ENCODE measurements at places on chromosomes 13 and 19. TPM values are rescaled to one million over a fixed set of nuclear protein-coding genes. Genes with fewer than 3 reads are reported as not detected.

MIDN gene
- total RNA-seq = 76.3 TPM

DNA sequence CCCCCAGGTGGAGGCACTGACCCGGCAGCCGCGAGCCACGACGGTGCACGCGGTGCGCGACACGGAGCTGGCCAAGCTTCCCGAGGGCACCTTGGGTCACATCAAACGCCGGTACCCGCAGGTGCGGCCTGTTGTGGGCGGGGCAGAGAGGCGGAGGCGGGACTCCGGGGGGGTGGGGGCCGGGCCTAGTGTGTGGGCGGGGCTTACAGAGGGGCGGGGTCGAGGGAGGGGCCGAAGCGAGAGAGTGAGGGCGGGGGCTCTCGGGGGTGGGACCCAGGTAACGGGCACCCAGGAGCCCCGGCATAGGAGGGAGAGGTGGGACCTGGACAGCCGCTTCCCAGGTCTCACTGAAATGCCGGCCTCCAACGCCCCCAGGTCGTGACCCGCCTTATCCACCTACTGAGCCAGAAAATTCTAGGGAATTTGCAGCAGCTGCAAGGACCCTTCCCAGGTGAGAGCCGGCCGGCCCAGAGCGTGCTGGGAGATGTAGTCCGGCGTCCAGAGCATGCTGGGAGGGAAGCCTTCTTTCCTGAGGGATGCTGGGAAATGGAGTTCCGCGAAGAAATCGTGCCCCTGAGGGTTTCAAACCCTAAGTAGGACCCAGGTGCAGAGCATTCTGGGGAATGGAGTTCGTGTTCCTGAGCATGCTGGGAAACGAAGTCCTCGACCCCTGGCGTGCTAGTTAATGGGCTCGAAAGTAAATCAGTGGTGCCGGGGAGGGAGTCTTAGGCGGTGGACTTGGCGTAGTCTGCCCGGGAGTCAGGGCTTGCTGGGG is 15.7 kb downstream of the PNPLA6 start:
- peak overlapping the region; percentile 44 for H3K4me3 ChIP-seq
- no peaks in the 10 kb centered on the region for H3K27me3 ChIP-seq
- H3K36me3 ChIP-seq = peaks cover 64% of the 10 kb centered on the region
- DNase-seq = peak; percentile 88
- H3K4me1 ChIP-seq = no peaks in the 10 kb centered on the region

DNA sequence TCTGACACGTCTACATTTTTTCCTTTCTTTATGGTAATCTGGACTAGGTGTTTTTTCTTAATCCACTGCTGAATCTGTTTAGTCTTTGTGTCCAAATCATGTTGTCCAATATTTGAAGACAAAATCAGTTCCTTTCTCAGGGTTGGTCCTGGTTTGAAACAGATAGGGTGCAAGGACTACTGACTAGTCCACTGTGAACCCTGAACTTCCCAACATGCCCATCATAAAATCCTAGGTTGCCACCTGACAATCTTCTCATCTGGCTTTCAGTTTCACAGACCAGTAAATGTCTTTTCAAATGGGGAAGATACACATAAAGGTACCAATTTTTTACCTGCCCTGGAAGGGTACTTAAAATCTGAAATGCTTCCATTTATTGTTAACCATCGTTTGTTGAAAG is 12.7 kb downstream of the GTF3A start:
- H3K27me3 ChIP-seq = no peaks in the 10 kb centered on the region
- no peak overlapping the region for H3K4me3 ChIP-seq
- peaks cover 86% of the 10 kb centered on the region for H3K36me3 ChIP-seq
- H3K4me1 ChIP-seq = peaks cover 4% of the 10 kb centered on the region

- H3K27me3 ChIP-seq = no peaks in the 10 kb centered on the region
- peak overlapping the region; percentile 70 for H3K4me3 ChIP-seq
- no peak for DNase-seq
These were observed 7.7 kb upstream of the NFIC start for GRCh38 chr19:3358689-3359014.

- H3K36me3 ChIP-seq = no peaks in the 10 kb centered on the region
- no peak for DNase-seq
- peak within 1 kb of the TSS; percentile 82 for H3K27ac ChIP-seq
- H3K4me3 ChIP-seq = peak within 1 kb of the TSS; percentile 48
- H3K4me1 ChIP-seq = peaks cover 34% of the 10 kb centered on the region
These were observed at the start of gene FXYD1 for GRCh38 chr19:35138305-35138892. Gene FXYD1 (plus strand): TSS chr19:35138824. CDS start chr19:35140080, 1,256 bp downstream.

- H3K27me3 ChIP-seq = no peaks in the 10 kb centered on the region
- H3K4me1 ChIP-seq = no peaks in the 10 kb centered on the region
- DNase-seq = no peak
- no peak overlapping the region for H3K27ac ChIP-seq
- H3K4me3 ChIP-seq = no peak overlapping the region
These were observed 2776.3 kb downstream of the PCDH9 start for GRCh38 chr13:64453831-64454230.

TPM4 gene
- total RNA-seq = 319 TPM

GRCh38 chr13:41004875-41005693 is 14.0 kb downstream of the ELF1 start:
- H3K27me3 ChIP-seq = no peaks in the 10 kb centered on the region
- no peak for DNase-seq
- peak overlapping the region; percentile 9 for H3K27ac ChIP-seq
- H3K4me3 ChIP-seq = no peak overlapping the region

MAMSTR gene
- 1.5 TPM for total RNA-seq

ZNF835 gene
- total RNA-seq = 3.0 TPM

DNA sequence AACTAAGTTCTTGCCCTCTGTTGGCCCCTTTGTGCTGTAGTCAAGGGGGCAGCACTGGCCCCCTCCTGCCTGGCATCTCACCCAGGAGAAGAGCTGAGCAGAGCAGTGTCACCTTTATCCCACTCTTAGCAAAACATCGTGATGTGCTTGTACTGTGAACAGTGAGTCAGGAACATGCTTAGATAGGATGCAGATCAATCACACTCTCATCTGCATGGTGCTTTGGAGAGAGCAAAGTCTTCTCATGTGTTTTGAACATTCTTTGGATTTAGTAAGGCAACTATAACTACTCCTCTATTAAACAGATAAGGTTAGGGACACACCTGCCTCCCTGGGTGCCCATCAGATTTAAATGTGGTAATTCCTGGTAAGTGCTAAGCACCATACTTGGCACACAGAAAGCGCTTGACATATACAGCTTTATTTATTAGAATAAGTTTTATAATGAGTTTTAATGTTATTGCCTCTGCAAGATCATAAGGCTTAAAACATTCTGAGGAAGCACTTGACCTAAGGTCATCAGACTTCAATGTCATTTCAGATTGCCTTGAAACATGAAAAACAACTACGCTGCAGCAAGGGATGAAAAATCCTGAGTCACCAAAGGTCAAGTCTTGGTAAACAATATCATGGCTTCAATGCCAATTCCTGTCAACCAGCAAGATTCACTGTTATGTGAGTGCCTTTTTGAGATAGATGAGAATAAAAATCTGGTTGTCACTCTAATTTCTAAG is 82.4 kb upstream of the IRS2 start:
- no peak overlapping the region for H3K27ac ChIP-seq
- no peak overlapping the region for H3K4me3 ChIP-seq
- H3K36me3 ChIP-seq = no peaks in the 10 kb centered on the region
- peaks cover 11% of the 10 kb centered on the region for H3K4me1 ChIP-seq

- no peaks in the 10 kb centered on the region for H3K27me3 ChIP-seq
- peaks cover 11% of the 10 kb centered on the region for H3K4me1 ChIP-seq
- H3K36me3 ChIP-seq = no peaks in the 10 kb centered on the region
- no peak for DNase-seq
- no peak overlapping the region for H3K27ac ChIP-seq
- no peak overlapping the region for H3K4me3 ChIP-seq
These were observed 83.0 kb downstream of the FNDC3A start for GRCh38 chr13:49058761-49059160.

AMER2 gene
- not detected for total RNA-seq

GCDH gene
- 23.9 TPM for total RNA-seq

SIPA1L3 gene
- total RNA-seq = 63.2 TPM

ETV2 gene
- 1.1 TPM for total RNA-seq

DCLK1 gene
- 10.4 TPM for total RNA-seq

POSTN gene
- 14.5 TPM for total RNA-seq

MED25 gene
- total RNA-seq = 65.8 TPM

ZNF813 gene
- total RNA-seq = 5.3 TPM

NXNL1 gene
- total RNA-seq = not detected

NCAN gene
- not detected for total RNA-seq

DNA sequence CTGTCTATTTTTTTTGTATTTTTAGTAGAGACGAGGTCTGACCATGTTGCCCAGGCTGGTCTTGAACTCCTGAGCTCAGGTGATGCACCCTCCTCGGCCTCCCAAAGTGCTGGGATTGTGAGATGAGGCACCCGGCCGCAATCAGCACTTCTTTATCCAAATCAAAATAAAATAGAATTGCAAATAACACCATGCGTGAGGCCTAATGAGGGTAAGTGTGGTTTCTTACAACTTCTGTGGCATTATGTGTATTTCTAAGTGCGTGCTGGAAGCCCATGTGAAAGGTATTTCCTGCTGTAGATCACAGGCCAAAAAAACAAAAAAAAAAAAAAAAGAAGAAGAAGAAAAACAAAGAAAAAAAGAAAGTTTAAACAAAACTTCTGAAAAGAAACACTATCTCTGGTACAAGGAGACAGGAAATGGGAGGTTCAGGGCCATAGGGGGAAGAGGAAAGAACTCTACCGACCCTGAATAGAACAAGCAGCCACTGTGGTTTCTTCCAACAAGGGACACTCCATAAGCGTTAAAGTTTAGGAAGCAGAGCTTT is 3.0 kb upstream of the GRAMD1A start:
- H3K27ac ChIP-seq = peak overlapping the region; percentile 60
- peaks cover 70% of the 10 kb centered on the region for H3K4me1 ChIP-seq
- no peak overlapping the region for H3K4me3 ChIP-seq
- H3K27me3 ChIP-seq = no peaks in the 10 kb centered on the region
- H3K36me3 ChIP-seq = no peaks in the 10 kb centered on the region
- peak; percentile 24 for DNase-seq

- no peak for DNase-seq
- no peaks in the 10 kb centered on the region for H3K36me3 ChIP-seq
- no peaks in the 10 kb centered on the region for H3K27me3 ChIP-seq
These were observed 65.4 kb upstream of the ARGLU1 start for GRCh38 chr13:106633321-106633720.

HMG20B gene
- 60.9 TPM for total RNA-seq

- H3K4me1 ChIP-seq = no peaks in the 10 kb centered on the region
- no peak for DNase-seq
- H3K27me3 ChIP-seq = no peaks in the 10 kb centered on the region
- H3K27ac ChIP-seq = no peak overlapping the region
These were observed 233.5 kb downstream of the TUBA3C start for GRCh38 chr13:18948012-18948663.

GRCh38 chr13:22263185-22263584 is 592.3 kb downstream of the FGF9 start:
- no peaks in the 10 kb centered on the region for H3K27me3 ChIP-seq
- no peak overlapping the region for H3K27ac ChIP-seq
- DNase-seq = no peak
- no peak overlapping the region for H3K4me3 ChIP-seq
- H3K36me3 ChIP-seq = no peaks in the 10 kb centered on the region
- H3K4me1 ChIP-seq = no peaks in the 10 kb centered on the region

DNA sequence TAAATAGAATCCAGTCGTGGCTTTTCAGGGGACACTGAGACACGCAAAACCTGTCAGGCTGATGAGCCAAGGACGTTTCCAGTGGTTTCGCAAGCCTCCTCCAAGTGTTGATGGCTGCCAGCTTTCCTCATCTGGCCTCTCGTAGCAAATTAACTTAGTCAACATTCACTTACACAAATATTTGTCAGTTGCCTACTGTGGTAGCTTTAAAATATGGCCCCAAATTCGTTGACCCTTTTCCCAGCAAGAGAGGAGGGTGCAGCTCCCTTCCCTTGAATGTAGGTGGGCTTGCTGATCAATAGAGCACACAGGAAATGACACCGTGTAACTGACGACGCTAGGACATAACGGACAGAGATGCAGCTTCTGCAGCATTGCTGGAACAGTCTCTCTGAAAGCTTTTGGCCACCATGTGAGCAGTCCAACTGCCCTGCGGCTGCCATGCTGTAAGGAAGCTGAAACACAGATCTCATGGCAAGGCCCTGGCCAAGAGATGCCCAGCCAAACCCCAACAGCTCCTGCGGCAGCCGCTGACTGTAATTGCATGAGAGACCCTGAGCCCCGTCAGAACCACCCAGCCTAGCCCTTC is 5.5 kb upstream of the RANBP3 start:
- no peak for DNase-seq
- H3K4me1 ChIP-seq = peaks cover 22% of the 10 kb centered on the region
- no peak overlapping the region for H3K4me3 ChIP-seq
- H3K36me3 ChIP-seq = no peaks in the 10 kb centered on the region
- no peak overlapping the region for H3K27ac ChIP-seq

- H3K4me1 ChIP-seq = peaks cover 7% of the 10 kb centered on the region
- no peak for DNase-seq
- no peak overlapping the region for H3K4me3 ChIP-seq
- H3K27me3 ChIP-seq = peaks cover 9% of the 10 kb centered on the region
- H3K36me3 ChIP-seq = peaks cover 17% of the 10 kb centered on the region
These were observed 1.1 kb downstream of the TM6SF2 start for GRCh38 chr19:19271828-19272599.

GRCh38 chr19:807627-808422 is 10.6 kb downstream of the PTBP1 start:
- H3K4me3 ChIP-seq = no peak overlapping the region
- no peak overlapping the region for H3K27ac ChIP-seq
- DNase-seq = no peak
- H3K27me3 ChIP-seq = no peaks in the 10 kb centered on the region
- H3K4me1 ChIP-seq = peaks cover 13% of the 10 kb centered on the region

EPS8L1 gene
- 28.1 TPM for total RNA-seq

DNA sequence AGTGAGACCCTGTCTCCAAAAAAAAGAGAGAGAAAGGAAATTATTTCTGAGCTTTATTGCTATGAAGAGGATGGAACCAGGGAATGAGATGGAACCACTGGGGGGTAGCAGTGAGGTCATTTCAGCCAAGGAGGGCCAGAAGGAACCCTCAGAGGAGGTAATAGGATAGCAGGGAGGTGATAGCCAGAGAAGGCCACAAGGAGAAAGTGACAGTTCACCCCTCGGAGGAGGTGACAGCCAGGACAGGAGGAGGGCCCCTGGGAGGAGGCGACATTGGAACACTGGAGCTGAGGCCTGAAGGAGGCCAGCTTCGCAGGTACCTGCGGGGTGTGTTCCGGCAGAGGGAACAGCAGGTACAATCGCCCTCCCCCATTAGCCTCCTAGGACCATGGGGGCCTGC is 675 bp upstream of the PGPEP1 start:
- peaks cover 15% of the 10 kb centered on the region for H3K4me1 ChIP-seq
- peaks cover 16% of the 10 kb centered on the region for H3K36me3 ChIP-seq
- no peaks in the 10 kb centered on the region for H3K27me3 ChIP-seq
- DNase-seq = no peak

All from lower lobe of right lung (tissue), 2 donors.